ENCODE measurements at places on chromosomes 11 and 22.

DNA sequence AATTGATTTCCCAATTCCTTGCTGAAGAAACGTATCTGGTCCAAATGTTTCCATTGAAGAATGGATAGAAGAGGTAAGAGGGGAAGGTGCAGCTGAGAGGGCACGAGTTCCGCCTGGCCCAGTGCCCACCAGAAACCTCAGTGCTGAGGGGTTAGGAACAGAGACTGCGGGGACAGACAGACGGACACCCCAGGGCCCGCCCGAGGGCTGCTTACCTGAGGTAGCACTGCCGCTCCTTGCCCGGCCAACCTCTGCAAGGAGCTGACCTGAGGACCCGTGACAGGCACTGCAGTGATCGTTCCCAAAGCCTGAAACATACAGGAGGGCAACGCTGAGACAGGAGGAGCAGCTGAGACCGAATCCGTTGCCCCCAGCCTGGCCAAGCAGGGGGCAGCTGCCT, 89.6 kb downstream of the PHF21B start:
- H3K4me3 ChIP-seq = no peak overlapping the region
- no peaks in the 10 kb centered on the region for H3K36me3 ChIP-seq
- H3K27me3 ChIP-seq = no peaks in the 10 kb centered on the region
- no peaks in the 10 kb centered on the region for H3K4me1 ChIP-seq

DNA sequence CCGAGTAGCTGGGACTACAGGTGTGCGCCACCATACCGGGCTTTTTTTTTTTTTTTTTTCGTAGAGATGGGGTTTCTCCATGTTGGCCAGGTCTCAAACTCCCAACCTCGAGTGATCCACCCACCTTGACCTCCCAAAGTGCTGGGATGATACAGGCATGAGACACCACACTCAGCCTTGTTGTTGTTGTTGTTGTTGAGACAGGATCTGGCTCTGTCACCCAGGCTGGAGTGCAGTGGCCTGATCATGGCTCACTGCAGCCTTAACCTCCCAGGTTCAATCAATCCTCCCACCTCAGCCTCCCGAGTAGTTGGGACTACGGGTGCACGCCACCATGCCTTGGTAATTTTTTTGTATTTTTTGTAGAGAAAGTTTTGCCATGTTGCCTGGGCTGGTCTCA, 23.4 kb upstream of the CLDN5 start:
- H3K4me1 ChIP-seq = no peaks in the 10 kb centered on the region
- no peak overlapping the region for H3K4me3 ChIP-seq
- no peaks in the 10 kb centered on the region for H3K36me3 ChIP-seq
- no peaks in the 10 kb centered on the region for H3K27me3 ChIP-seq
- DNase-seq = no peak

DNA sequence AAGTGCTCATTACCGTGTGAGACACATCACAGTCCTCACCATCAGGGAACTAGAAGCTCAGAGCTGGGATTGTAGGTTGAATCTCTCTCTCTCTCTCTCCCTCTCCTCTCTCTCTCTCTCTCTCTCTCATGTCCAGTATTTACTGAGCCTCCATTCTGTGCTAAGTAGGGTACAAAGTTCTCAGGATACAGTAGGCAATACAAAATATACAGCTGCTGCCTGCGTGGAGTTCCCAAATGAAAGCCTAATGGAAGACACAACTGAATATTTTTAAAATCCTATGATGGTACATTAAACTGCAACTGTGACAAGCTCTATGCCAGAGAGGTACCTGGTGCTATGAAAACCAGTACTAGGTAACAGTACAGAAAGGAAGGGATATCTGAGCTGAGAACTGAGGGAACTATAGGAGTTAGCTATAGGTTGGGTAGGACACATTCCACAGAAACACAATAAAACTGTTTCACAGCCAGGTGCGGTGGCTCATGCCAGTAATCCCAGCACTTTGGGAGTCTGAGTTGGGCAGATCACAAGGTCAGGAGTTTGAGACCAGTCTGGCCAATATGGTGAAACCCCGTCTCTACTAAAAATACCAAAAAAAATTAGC, 9.6 kb upstream of the PRG2 start:
- no peaks in the 10 kb centered on the region for H3K27me3 ChIP-seq
- H3K36me3 ChIP-seq = no peaks in the 10 kb centered on the region
- H3K4me1 ChIP-seq = no peaks in the 10 kb centered on the region
- DNase-seq = no peak
- no peak overlapping the region for H3K27ac ChIP-seq
- H3K4me3 ChIP-seq = no peak overlapping the region

DNA sequence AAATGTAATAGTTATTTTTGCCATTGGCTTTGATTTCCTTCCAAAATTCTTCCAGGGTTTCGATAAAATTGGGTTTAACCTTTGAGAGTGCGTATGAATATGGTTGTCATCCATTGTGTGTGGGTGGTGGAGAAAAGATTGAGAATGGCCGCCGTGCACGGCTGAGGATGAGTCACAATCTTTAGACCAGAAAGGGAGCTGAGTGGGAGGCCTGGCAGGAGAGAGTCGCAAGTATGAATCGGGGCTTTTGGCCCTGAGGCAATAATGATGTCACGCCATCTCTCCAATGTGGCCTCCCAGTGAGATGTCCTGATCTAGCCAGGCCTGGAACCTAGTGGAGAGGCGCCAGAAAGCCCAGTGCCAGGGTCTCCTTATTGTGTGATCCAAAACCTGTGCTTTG, 33.1 kb upstream of the SMPD1 start:
- H3K27ac ChIP-seq = no peak overlapping the region
- DNase-seq = no peak
- H3K36me3 ChIP-seq = no peaks in the 10 kb centered on the region
- no peaks in the 10 kb centered on the region for H3K4me1 ChIP-seq

GRCh38 chr22:38464992-38465672, 2.8 kb upstream of the KDELR3 start:
- H3K4me3 ChIP-seq = no peak overlapping the region
- peaks cover 3% of the 10 kb centered on the region for H3K4me1 ChIP-seq
- no peak overlapping the region for H3K27ac ChIP-seq
- H3K27me3 ChIP-seq = peaks cover 11% of the 10 kb centered on the region
- no peak for DNase-seq
- no peaks in the 10 kb centered on the region for H3K36me3 ChIP-seq

DNA sequence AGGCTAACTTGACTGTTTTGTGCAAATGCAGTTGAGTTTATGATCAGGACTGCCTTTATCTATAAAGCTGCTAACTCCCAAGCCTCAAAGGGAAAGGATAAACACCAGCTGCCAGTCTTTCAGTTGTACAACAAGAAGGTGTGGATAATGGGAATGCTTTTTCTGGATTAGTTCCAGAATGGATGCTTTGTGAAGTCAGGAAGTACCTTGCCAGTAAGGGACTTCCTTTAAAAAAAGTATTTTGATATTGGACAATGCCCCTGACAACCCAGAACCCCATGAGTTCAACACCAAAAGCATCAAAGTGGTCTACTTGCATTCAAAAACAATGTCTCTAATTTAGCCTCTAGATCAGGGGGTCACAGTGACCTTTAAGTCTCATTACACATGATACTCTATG, 32.0 kb downstream of the OR5A2 start:
- H3K4me1 ChIP-seq = no peaks in the 10 kb centered on the region
- no peaks in the 10 kb centered on the region for H3K36me3 ChIP-seq
- no peak for DNase-seq
- H3K4me3 ChIP-seq = no peak overlapping the region
- no peaks in the 10 kb centered on the region for H3K27me3 ChIP-seq

GRCh38 chr22:35308480-35309021, 8.9 kb downstream of the TOM1 start:
- H3K4me1 ChIP-seq = peaks cover 62% of the 10 kb centered on the region
- no peak overlapping the region for H3K27ac ChIP-seq
- H3K4me3 ChIP-seq = no peak overlapping the region
- DNase-seq = no peak
- no peaks in the 10 kb centered on the region for H3K36me3 ChIP-seq

DNA sequence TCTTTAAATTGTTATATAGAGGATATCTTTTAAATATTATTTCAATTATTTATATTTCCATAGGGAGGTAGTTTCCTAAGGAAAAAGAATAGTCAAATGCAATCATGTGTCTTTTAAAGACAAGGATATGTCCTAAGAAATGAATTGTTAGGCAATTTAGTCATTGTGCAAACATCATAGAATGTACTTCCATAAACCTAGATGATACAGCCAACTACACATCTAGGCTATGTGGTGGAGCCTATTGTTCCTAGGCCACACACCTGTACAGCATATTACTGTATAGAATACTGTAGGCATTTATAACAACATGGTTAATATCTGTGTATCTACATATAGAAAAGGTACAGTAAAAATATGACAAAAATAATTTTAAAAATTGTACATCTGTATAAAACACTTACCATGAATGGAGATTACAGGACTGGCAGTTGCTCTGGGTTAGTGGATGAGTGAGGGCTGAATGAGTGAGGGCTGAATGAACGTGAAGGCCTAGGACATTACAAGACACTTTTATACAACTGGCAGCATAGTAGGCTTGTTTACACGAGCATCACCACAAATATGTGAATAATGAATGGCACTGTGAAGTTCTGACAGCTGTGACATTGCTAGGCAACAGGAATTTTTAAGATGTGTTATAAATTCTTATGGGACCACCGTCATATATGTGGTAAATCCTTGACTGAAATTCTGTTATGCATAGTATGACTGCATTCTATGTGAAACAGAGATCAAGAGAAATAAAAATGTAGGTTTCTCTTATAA, 1879.0 kb upstream of the RAG2 start:
- no peaks in the 10 kb centered on the region for H3K4me1 ChIP-seq
- H3K36me3 ChIP-seq = no peaks in the 10 kb centered on the region
- no peaks in the 10 kb centered on the region for H3K27me3 ChIP-seq
- no peak for DNase-seq
- H3K27ac ChIP-seq = no peak overlapping the region

GRCh38 chr11:21321072-21321471, 651.7 kb downstream of the NELL1 start:
- H3K27ac ChIP-seq = no peak overlapping the region
- no peak overlapping the region for H3K4me3 ChIP-seq
- no peaks in the 10 kb centered on the region for H3K36me3 ChIP-seq
- H3K4me1 ChIP-seq = no peaks in the 10 kb centered on the region

- DNase-seq = peak; percentile 57
- no peaks in the 10 kb centered on the region for H3K27me3 ChIP-seq
Observed at GRCh38 chr11:44611687-44612434, 46.4 kb downstream of the CD82 start.

GRCh38 chr11:129395883-129396282, 20.2 kb downstream of the BARX2 start:
- no peak for DNase-seq
- H3K27ac ChIP-seq = no peak overlapping the region
- no peaks in the 10 kb centered on the region for H3K4me1 ChIP-seq
- no peaks in the 10 kb centered on the region for H3K36me3 ChIP-seq

DNA sequence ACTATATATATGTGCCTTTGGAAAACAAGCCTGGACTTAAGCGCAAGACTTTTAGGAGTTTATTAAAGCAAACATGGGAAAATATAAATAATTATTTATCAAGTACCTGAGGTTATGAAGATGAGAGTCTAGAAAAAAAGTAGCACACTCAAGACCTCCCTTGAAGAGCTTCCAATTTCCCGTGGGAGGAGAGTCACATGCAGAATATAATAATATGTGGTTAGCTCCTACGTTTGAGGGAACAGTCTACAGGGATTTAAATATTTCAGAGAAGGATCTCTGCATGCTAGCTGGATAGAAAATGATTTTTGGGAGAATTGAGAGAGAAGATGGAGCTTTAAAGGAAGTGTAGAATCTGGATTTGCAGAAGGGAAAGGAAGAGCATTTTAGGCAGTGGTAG, 183.8 kb downstream of the SWAP70 start:
- peaks cover 4% of the 10 kb centered on the region for H3K36me3 ChIP-seq
- DNase-seq = no peak
- H3K27ac ChIP-seq = no peak overlapping the region
- H3K4me1 ChIP-seq = no peaks in the 10 kb centered on the region
- no peak overlapping the region for H3K4me3 ChIP-seq

- peaks cover 12% of the 10 kb centered on the region for H3K4me1 ChIP-seq
- H3K36me3 ChIP-seq = no peaks in the 10 kb centered on the region
- no peak overlapping the region for H3K27ac ChIP-seq
- H3K27me3 ChIP-seq = no peaks in the 10 kb centered on the region
- no peak overlapping the region for H3K4me3 ChIP-seq
Observed at GRCh38 chr22:38572065-38572464, 2.1 kb upstream of the DMC1 start.

GRCh38 chr11:115051938-115052590, 373.7 kb downstream of the NXPE2 start:
- H3K4me3 ChIP-seq = no peak overlapping the region
- DNase-seq = no peak
- H3K27ac ChIP-seq = no peak overlapping the region
- H3K27me3 ChIP-seq = no peaks in the 10 kb centered on the region

DNA sequence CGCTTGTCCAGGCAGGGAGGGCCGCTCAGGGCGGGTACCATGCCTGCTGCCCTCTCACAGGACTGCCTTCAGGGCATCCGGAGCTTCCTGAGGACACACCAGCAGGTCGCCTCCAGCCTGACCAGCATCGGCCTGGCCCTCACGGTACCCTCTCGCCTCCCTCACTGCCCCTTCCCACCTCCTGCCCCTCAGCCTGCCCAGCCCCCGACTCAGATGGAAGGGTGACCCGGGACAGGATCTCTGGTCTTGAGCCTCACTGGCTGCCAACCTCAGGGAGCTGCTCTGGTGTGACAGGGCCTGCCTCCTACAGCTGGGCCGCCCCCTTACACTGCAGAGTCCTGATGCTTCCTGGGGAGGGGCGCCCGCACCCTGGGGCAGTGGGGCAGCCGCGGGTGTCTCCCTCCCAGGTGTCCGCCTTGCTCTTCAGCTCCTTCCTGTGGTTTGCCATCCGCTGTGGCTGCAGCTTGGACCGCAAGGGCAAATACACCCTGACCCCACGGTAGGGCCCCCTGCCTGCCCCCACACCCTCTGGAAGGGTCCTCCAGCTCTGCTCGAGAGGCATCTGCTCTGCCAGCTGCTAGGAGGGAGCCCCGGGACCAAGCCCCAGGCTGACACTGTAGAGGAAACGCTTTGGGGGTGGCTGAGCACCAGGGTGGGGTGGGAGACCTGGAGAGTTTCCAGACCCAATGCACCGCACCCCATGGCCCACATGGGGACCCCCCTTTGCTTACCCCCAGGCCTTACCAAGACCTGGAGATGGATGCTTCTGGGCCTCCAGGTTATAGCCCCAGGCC, 14.6 kb downstream of the TSPAN32 start:
- H3K4me1 ChIP-seq = peaks cover 2% of the 10 kb centered on the region
- no peak for DNase-seq
- no peak overlapping the region for H3K27ac ChIP-seq
- H3K4me3 ChIP-seq = no peak overlapping the region
- no peaks in the 10 kb centered on the region for H3K27me3 ChIP-seq

Data from effector memory CD4-positive, alpha-beta T cell (primary cell).